Activated gamma-delta T cell treated with anti-CD3 and anti-CD28 coated beads, Interleukin-2, amount 50 U/mL, for 16 hours (primary cell): ENCODE measurements at places on chromosomes 6 and 20.

- DNase-seq, result no peak
These were observed 3.8 kb downstream of the DEK start for GRCh38 chr6:18260448-18261106.

- DNase-seq, result no peak
These were observed 39.8 kb downstream of the RAMACL start for GRCh38 chr6:166546653-166547052.

- DNase-seq, result no peak
These were observed 183.8 kb upstream of the UST start for GRCh38 chr6:148563066-148563465.

- no peak for DNase-seq
These were observed 140.7 kb downstream of the RNASET2 start for GRCh38 chr6:166815629-166816028.

DNA sequence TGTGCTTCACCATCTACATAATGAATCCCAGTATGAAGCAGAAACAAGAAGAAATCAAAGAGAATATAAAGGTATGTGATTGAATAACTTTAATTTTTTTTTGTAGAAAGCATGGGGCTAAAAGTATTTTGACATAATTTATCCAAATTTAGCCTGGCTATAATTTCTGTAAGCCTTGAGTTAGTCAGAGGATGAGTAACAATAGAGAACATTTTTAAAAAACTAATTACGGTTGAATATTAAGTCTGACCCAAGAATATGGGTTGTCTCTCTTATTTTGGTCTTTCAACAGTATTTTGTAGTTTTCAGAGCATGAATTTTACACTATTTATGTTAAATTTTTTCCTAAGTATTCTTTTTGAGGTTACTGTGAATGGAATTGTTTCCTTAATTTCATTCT lies 2.5 kb downstream of the GMNN start:
- DNase-seq, result no peak

GRCh38 chr20:1225263-1225782 lies 521 bp upstream of the RAD21L1 start:
- DNase-seq, result no peak

DNA sequence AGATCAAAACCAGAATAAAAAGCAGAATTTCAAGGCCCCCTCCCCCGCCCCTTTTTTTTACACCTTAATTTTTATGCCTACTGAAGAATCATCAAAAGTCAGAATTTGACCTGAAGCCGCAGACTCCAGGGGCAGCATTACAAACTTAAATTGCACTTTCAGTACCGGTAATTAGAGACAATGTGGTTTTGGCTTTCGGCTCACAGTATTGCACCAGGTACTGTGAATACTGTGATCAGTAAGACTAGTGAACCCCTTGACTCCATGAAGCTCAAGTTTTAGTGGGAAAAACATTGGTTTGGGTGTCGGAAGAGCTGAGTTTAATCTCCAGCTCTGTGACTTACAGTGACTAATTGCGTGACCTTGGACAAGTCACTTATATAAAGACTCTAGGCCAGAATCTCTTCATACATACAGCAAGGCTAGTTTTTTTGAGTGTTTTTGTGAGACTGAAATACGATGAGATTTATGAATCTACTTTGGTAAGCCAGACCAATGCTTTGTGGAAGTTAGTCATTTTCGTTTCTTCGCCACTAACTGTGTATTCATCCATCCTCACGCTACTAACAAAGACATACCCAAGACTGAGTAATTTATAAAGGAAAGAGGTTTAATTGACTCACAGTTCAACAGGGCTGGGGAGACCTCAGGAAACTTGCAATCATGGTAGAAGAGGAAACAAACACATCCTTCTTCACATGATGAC lies 114.7 kb downstream of the SASH1 start:
- DNase-seq, result no peak

DNA sequence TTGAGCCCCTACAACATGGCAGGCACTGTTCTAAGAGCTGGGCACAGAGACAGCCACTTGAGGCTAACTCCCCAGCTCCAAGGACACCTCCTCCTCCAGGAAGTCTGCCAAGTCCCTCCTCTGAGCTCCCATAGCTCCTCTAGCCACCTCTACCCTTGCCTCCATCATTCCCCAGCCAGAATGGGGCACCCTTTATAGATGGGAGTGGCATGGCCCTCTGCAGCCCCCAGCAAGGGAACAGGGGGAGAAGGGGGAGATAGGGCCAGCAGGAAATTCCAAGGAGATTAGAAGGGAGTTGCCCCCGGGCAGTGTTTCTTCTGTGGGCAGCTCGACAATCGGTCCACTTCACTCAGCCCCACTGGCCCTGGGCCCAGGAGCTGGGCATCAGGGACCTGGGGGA lies 19.7 kb upstream of the TLDC2 start:
- no peak for DNase-seq

GRCh38 chr20:15345287-15345686 lies 1007.9 kb upstream of the FLRT3 start:
- no peak for DNase-seq

DNA sequence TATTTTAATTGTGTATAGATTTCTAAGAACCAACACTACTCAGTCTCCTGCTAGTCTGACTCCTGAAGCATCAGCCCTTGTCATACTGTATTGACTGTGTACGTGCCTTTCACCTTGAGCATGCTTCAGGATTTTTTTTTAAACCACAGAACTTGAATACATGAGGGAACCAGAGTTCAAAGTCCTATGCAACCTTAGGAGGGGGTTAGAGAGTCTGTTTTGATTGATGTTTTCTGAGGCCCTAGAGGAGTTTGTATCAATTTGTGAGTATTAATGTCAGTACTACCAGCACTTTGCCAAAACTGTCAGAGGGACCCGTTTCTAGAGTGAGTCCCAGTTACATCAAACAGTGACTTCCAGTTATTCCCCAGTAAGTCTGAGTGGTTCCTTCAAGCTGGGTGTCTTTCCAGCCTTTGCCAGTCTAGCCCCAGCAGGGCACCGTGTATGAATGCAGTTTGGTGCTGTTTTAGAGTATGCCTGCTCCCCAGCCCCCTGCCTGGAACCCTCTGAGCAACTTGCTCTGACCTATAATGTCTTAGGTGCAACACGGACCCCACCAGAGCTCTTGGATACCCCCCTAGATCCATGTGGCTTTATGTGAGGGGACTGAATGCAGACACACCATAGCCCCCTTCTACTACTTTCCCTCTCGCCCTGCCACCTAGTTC lies 8.5 kb downstream of the TP53INP2 start:
- no peak for DNase-seq
